Dermis microvascular lymphatic vessel endothelial cell (primary cell): ENCODE measurements at places on chromosomes 3 and 15. TPM values are rescaled to one million over a fixed set of nuclear protein-coding genes. Genes with fewer than 3 reads are reported as not detected.

The SPINT1 gene
- 0.90 and 1.1 TPM in 2 replicates for total RNA-seq

The ADGRG7 gene
- not detected in 2 replicates for total RNA-seq

The PAQR9 gene
- not detected in 2 replicates for total RNA-seq

The RTP1 gene
- not detected in 2 replicates for total RNA-seq

The A4GNT gene
- total RNA-seq = not detected in 2 replicates
